ENCODE measurements at places on chromosomes 3 and 15.

GRCh38 chr3:112557976-112558375 is 3.8 kb downstream of the ATG3 start:
- DNase-seq = no peak

DNA sequence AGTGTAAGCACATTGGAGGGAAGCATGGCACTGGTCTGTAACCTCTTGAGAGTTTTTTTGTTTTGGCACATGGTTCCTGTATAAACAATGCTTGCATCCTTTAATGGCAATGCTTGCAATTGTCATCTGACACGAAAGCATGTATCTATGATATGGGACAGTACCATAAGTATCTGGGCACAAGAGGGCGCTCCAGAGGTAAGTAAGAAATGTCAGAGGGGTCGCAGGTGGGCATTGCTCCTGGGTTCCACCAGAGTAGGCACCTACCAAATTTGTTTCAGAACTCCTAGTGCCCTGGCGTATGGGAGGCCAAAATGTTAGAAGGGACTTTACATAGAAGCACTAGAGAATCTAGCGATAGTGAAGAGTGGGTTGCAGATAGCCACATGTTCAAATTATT is 58.7 kb upstream of the BCHE start:
- no peak for DNase-seq

- no peak for DNase-seq
These were observed 11.8 kb downstream of the MITF start for GRCh38 chr3:69751074-69751476.

DNA sequence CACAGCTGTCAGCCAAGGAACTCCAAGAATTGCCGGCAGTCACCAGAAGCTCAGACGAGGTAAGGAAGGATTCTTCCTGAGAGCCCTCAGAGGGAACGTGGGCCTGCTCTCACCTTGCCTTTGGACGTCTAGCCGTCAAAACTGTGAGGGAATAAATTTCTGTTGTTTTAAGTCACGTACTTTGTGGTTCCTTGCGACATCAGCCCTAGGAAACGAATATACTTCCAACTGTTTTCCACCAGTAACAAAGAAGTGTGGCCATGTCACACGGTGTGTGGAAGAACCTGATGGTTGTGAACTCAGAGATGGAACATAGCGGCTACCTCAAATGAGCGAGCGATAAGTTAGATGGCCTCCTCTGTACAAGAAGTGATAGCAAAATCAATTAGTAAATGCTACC is 41.0 kb upstream of the B3GNT5 start:
- DNase-seq = no peak

DNA sequence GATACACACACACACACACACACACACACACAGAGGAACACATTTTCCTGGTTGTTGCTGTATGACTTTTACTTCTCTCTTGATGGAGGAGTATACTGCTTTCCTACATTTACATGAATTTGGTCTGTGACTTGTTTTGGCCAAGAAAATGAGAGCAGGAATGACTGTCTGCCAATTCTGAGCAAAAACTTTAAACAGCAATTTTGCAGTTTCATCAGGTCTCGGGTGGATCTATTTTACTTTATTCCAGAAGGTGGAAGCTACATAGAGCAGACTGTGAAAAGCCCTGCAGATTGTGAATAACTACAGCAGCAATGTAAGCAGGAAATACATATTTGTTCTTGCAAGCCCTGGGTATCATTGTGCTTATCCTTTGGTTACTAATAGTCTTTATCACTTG is 1350.0 kb upstream of the EPHA6 start:
- no peak for DNase-seq

- no peak for DNase-seq
These were observed 34.8 kb downstream of the CHRD start for GRCh38 chr3:184414418-184415202.

GRCh38 chr15:45842151-45842550 is 207.3 kb downstream of the SQOR start:
- no peak for DNase-seq

DNA sequence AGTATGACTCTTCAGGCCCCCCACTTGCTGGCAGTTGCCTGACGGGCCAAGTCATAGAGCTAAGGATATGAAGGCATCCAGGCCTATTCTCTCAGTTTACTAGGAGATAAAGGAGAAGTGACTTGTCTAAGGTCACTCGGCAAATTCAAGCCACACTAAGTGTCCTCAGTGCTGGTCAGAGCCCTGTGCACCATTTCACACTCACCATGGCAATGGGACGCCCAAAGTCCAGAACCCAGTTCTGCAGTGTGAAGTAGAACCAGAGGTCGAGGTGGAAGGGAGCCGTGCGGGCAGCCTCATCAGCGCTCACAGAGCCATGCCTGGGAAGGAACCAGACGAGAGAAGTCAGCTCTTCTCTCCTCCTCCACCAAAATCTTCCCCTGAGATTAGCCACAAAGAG is 11.2 kb downstream of the CLN6 start:
- DNase-seq = no peak

DNA sequence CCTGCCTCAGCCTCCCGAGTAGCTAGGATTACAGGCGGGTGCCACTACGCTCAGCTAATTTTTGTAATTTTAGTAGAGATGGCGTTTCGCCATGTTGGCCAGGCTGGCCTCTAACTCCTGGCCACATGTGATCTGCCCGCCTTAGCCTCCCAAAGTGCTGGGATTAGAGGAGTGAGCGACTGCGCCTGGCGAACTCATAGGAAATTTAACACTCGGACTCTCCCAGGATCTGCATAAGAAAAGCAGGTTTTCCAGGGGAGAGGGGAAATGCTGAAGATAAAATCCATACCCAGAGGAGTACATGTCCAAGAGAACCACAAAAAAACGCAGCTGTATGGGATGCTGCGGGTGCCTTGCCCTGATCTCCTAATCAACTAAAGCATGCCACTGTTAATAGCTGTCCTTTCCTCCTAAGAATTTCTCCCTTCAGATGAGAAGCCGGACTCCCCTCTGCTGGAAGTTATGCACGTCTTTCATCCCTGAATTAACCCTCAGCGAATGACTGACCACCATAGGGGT is 25.3 kb upstream of the TGFBR2 start:
- no peak for DNase-seq

DNA sequence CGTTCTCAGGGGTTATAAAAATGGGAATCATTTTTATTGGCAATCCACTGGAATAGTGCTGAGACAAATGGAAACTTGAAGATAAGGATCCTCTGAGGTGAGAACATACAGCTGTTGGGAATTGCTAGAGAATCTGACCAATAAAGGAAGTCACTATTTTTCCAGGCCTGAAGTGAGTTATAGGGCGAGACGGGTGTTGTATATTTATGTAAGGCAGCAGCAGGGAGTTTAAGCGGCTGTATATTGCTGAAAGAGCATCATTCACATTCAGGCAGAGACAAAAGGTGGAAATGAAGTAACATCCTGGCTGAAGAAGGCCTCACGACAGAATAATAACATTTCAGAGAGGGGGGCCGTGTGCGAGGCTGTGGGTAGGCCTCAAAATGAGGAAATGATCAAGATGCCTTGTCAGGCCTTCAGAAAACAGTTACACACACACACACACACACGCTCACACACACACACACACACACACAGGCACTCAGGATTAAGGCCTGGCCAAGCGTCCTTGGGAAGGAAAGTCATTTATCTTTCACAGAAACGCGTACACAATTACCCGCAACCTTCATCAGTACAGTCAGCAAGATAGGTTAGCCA is 964.9 kb upstream of the NR2F2 start:
- peak; percentile 44 for DNase-seq

- DNase-seq = peak; percentile 40
These were observed 201.9 kb upstream of the STRIT1 start for GRCh38 chr3:155495387-155495786.
